Mesendoderm (in vitro differentiated cells): ENCODE measurements at places on chromosomes 6 and 20.

DNA sequence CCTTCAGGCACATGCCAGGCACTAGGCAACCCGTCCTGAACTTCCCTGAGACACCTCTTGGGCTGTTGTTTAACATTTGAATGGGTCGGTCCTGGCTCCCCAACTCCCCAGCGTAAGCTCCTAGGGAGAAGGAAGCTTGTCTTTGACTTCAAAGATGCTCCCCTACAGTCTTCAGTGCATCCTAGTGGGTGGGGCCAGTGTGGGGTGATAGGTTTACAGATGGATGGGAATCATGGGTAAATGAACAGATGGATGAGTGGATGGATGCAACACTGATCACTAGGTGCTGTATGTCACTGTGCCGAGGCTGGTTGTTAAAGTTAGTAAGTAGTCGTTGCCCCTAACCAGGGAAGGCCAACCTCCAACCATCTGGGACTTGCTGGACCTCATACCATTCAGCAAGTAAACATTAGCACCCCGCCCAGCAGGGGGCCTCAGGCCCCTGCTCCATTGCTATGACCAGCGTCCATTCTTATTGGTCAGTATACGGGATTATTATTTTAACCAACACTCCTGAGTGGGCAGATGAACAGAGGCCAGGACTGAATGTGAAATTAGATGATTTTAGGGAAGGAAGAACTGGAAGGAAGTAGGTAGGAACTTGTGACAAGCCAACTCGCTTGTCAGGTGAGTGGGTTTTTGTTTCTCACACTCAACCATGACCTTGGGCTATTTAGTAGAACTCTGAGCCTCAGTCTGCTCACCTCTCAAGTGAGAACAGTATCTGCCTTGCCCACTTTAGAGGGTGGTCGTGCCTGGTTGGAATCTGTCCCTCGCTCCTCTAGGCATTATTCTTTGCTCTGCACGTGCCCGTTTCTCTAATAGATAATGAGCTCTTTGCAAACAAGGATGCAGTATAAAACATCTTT, 82.9 kb upstream of the FOXP4 start:
- no peaks in the 10 kb centered on the region for H3K36me3 ChIP-seq
- peak; percentile 34 for DNase-seq
- H3K27ac ChIP-seq: no peak overlapping the region
- H3K4me1 ChIP-seq: no peaks in the 10 kb centered on the region
- H3K4me3 ChIP-seq: no peak overlapping the region

- peak; percentile 68 for DNase-seq
- no peak overlapping the region for H3K27ac ChIP-seq
- H3K27me3 ChIP-seq: no peaks in the 10 kb centered on the region
- no peaks in the 10 kb centered on the region for H3K4me1 ChIP-seq
Measured at GRCh38 chr6:101114703-101115102, 233.6 kb upstream of the ASCC3 start.

- no peaks in the 10 kb centered on the region for H3K36me3 ChIP-seq
- H3K27ac ChIP-seq: no peak overlapping the region
Measured at GRCh38 chr6:7138921-7139358, 31.2 kb downstream of the RREB1 start.

- H3K27me3 ChIP-seq: no peaks in the 10 kb centered on the region
- H3K27ac ChIP-seq: no peak overlapping the region
- no peaks in the 10 kb centered on the region for H3K36me3 ChIP-seq
- DNase-seq: no peak
Measured at GRCh38 chr6:132934496-132934895, 120.1 kb downstream of the RPS12 start.

- no peak overlapping the region for H3K4me3 ChIP-seq
- no peaks in the 10 kb centered on the region for H3K27me3 ChIP-seq
- no peak for DNase-seq
- no peak overlapping the region for H3K27ac ChIP-seq
Measured at GRCh38 chr20:37390503-37390890, 44.6 kb downstream of the SRC start.
